ENCODE measurements at places on chromosomes 13 and 19.

- DNase-seq: no peak
Measured at GRCh38 chr13:62251734-62252133, 836.1 kb upstream of the PCDH20 start.

DNA sequence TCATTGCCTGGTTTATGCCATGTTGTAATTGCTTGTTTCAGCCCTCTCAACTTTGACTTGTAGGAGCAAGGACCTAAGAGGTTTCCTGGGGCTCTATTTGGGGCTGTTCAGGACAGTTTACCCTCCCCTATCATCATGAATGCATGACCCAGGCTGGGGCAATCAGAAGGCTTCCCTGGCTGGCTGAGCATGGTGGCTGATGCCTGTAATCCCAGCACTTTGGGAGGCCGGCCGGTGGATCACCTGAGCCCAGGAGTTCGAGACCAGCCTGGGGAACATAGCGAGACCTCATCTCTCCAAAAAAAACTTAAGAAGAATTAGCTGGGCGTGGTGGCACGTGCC is 6.1 kb upstream of the LSM4 start:
- no peak for DNase-seq

DNA sequence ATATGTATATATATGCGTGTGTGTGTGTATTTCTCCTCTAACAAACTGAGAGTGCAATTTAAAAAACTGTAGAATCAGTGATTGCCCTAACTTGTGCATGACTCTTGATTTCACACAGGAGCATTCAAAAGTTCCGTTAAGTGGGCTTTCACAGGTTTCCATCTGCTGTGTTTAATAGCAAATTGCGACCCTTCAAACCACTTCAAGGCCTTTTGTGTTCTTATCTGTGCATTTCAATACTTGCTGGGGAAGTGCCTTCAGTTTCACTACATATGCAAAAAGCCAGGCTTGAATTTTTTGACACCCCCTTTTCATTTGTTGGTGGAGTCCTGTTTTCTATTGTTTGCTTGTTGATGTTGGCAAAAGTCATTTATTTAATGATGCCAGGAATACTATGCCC is 158.0 kb downstream of the TM9SF2 start:
- DNase-seq: no peak

DNA sequence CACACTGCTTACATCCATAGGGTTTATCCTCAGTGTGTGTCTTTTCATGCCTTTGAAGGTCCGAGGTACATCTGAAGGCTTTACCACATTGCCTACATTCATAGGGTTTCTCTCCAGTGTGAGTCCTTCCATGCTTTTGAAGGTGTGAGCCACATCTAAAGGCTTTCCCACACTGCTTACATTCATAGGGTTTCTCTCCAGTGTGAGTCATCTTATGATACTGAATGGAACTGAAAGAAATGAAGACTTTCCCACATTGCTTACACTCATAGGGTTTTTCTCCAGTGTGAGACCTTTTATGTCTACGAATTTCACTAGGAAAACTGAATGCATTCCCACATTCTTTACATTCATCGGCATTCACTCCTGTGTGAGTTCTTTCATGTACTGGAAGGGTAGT is 7.1 kb downstream of the ZNF20 start:
- DNase-seq: no peak
